ENCODE measurements at places on chromosomes 2 and 18.

DNA sequence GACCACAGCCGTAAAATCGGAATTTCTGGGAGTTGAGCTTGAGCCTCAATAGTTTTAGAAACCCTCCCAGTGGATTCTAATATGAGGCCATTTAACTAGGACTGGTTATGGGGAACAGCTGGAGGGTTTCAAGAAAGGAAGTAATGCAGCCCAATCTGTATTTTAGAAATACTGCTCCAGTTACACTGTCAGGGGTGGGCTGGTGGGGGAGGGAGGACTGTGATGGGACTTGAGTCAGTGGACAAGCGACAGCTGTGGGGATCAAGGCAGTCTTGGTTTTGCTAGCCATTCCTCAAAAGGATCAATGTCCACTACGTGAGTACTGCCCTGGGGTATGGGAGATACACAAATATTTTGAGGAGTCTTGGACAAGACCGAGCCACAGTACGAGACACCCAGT is 34.8 kb downstream of the ASB1 start:
- no peak for DNase-seq

DNA sequence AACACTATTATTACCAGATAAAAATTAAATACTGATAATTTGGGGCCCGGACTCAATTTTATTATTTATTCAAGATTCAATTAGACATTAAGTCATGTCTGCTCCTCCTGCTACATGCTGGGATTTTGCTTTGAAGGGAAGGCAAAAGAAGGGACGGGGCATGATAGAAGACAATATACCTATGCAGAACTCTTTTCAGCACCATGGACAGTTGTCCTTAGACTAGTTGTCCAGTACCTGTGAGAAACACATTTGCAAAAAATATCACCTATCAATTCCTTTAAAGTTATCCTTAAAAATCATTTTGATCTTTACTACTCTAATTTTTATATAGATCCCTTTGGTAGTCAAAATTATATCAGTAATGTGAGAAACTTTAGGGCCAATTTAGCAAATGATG is 100.2 kb upstream of the SULT1C3 start:
- DNase-seq: no peak

- DNase-seq: no peak
Observed at GRCh38 chr2:138201286-138201685, 237.0 kb downstream of the HNMT start.

- no peak for DNase-seq
Observed at GRCh38 chr2:238920053-238920452, 72.2 kb downstream of the TWIST2 start.

- DNase-seq: peak; percentile 64
Observed at GRCh38 chr2:64865073-64865830, 123.9 kb upstream of the SLC1A4 start.

DNA sequence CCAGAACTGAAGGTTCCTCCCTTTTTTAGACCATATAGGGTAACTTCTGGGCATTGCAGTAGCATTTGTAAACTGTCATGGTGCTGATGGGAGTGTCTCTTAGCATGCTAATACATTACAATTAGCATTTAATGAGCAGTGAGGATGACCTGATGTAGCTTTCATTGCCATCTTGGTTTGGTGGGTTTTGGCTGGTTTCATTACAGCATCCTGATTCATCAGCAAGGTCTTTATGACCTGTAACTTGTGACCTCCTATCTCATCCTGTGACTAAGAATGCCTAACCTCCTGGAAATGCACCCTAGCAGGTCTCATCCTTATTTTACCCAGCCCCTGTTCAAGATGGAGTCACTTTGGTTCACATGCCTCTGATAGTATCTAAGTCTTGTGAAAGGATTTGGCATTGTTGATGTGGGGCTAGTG is 159.0 kb downstream of the TMX3 start:
- peak; percentile 58 for DNase-seq

GRCh38 chr18:79878741-79879378 is 72.6 kb downstream of the SLC66A2 start:
- no peak for DNase-seq

DNA sequence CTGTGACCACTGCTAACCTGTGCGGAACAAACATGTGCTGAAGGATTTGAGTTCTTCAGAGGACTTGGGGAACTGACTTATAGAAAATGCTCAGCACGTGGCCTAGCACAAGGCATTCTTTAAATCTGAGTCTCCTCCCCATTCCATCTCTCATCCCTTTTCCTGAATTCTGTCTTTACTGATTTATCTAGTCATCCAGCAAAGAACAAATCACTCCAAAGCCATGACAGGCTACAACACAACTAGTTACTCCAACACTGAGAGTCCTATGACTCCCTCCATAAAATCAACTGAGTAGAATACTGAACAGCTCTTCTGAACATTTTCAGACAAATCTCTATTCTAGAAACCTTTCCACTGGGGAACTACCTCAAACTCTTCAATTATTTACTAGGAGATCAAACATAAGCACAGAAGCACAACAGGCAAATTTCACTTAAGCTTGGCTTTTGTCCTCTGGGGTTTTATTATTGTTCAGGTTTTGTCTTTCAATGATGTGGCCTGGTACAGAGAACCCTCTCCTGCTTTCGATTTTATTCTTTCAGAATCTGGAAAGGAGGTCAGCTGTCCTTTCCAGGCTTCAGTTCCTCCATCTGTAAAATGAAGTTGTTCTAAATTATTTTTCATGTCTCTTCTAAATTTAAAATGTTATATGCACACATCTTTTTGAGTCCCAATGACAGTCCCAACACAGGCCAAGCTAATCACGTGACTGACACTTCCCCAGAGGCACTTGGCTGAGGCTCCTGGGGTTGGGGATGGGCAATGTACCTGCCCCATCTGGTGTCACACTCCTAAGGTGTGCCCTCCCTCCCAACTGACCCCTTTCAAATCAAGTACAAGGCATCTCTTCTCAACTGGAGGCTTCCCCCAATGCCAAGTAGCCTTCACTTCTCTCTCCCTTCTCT is 31.8 kb downstream of the RNU4ATAC start:
- DNase-seq: no peak

DNA sequence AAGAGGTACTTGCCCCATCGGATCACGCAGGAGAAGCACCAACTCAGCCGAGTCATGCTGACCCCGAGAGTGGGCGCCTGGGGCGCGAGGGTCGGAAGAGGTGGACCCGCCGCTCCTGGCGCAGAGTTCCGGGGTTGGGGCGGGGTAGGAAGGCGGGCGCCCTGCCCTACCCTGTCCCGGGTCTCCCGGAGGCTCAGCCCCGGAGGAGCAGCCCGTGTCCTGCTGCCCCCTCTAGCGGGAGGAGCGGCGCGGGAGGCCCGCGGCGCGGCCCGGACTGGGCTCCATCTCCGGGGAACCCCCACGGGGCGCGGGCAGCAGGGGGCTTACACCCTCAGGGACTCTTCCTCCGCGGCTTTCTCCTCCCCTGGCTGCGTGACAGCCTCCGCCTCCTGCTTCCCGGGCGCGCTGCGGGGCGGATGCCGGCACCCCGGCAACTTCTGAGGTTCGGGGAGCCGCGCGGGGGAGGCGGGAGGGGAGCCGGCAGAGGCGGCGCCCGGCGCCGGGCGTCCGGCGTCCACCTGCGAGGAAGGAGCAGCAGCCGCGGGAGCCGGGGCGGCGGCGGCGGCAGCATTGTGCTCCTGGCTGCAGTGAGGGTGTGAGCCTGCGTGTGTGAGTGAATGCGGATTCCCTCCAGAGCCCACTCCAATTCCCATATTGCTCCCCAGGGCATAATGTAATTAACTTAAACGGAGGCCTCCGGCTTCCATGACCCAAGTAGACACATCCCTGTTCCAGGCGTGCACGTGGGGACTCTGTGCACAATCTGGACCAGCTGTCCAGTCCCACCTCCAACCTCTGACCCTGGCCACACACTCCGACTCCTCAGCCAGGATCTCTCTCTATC is 7.6 kb upstream of the TNS1 start:
- peak; percentile 41 for DNase-seq

DNA sequence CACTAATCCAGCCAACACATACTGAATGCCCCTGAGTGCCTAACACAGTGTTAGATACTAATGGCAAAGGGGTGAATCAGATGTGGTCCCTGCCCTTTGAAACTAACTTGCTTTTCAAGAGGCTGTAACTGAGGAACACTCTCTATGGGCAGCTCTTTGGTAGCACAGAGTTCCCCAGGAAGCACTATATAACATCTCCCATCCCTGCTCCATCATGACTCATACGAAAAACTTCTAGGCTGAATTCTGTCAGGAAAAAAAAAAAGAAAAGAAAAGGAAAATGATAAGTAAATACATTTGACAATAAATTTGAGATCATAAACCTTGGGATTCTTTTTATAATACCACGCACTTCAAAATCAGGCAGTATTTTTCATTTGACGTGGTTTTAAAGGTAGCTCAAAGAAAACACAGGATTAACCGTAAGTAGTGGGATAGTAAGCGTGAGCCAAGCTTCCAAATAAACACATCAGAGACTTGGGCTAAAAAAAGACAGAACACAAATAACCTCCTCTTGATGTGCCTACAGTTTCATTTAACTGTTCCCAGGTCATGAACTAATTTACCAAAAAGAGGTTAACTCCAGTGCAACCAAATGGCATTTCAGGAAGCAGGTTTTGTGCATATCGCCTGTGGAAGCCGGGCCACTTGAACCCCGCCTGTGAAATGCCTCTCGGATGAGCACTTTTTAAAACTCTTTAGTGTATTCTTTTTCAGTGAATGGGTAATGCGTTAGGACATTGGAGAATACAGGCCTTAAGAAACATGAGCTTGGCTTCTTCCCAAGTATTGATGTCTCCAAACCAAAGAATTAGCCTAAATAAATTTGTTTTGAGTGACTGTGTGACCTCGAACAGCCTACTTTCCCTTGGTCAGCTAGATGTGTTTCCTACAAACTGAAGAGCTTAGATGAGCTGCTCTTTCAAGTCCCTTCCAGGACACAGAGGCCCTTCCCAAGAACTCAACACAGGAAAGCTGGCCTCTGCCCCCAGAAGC is 42.0 kb downstream of the RDH14 start:
- DNase-seq: peak; percentile 66

- no peak for DNase-seq
Observed at GRCh38 chr2:46570396-46570795, 91.0 kb downstream of the TMEM247 start.

DNA sequence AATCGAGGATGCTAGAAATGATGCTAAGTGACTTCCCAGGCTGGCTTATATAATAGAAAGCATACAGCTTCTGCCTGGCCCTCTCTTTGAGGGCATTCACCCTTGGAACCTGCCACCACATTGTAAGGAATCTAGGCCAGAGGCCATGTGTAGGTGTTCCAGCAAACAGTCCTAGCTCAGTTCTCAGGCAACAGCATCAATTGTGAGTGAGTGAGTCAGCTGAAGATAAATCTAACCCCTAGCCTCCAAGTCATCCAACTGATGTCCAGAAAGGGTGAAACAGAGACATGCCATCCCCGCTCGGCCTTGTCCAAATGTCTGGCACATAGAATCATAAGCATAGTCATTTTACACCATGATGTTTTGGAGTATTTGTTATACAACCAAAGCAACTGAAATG is 324.3 kb upstream of the KLHL14 start:
- no peak for DNase-seq

- peak; percentile 29 for DNase-seq
Observed at GRCh38 chr2:185802926-185803325, 64.3 kb downstream of the FSIP2 start.

DNA sequence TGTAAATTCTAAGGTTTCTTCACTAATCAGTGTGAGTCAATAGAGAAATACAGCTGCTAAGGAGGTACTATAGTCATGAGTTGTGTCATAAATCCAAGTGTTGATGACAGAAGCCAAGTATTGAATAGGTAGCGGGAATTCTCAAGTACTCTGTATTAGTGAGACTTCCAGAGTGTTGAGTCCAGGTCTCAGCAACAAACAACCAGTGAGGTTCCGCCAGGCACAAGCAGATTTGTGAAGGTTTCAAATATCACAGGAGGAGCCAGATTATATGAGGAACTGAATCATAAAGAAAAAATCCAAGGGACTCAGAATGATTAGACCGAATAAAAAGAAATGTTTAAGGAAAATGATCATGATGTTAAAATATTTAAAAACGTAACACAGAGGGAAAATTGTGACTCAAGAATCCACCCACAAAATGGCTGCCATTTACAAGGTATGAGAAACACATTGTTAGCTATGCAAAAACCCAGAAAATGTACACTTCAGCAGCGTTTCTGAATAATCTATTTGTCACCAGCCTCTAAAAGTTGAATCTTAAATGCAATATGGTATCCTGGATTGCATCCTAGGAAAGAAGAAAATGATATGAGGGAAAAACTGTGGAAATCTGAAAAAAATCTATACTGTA is 27.3 kb upstream of the EVA1A start:
- DNase-seq: peak; percentile 96

DNA sequence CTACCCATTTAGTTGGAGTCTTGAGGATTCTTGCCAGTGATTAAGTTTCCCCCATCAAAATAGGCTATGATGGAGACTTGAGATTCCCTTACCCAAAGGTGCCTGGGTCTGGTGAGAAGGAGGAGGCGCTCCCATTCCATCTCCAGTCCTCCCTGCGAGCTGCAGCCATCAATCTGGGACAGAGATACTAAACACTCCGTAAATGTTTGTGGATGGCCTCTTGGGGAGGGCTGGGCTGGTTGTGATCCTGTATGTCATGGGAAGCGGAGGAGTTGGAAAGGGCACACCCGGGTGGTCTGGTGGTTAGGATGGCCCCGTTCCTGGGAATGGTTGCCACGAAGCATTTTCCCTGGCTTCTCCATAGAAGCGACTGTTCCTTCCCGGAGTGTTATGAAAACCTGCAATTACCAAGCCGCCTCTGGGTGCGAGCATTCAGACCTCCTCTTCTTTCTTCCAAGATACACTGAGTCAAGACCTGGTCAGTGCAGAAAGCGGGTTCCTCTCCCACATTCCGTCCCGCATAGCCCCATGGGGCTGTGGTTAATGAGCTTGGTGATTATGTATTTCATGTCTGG is 196.9 kb downstream of the CTIF start:
- no peak for DNase-seq

DNA sequence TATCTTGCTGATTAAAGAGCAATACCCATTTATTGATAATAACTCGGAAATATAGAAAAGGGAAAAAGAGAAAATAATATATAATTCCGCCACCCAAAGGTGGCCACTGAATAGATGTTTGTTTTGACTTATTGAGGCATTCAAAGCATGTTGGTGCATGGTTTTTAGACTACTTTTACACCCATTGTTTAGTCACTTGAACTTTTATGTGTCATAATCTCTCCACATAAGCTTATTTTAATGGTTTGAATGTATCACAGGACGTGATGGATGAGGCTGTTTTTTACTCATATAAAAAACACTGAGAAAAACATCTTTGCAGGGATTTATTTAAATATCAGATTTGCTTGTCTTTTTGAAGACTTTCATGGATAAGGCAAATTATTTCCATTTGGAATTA is 120.4 kb downstream of the ACKR3 start:
- no peak for DNase-seq

DNA sequence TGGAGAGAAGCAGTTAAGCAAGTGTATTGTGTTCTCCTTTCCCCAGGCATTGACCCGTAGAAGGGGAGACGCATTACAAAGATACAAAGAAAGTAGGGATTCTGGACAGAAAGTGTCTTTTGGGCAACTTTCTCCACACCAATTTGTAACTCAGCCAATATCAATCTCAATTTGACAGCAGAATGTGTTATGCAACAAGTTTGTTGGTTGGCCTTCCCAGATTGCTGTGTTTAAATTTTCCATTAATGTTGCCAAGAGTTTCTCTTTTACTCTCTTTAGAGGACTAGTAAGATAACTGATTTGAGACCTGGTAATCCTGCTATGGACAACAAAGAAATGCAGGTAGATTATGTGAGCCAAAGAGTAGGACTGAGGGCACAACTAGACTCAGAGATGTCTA is 279.6 kb downstream of the ZNF804A start:
- no peak for DNase-seq
